ENCODE measurements at places on chromosomes 5 and 9.

- DNase-seq, result no peak
Observed at GRCh38 chr9:89916001-89916597, 311.3 kb downstream of the GADD45G start.

DNA sequence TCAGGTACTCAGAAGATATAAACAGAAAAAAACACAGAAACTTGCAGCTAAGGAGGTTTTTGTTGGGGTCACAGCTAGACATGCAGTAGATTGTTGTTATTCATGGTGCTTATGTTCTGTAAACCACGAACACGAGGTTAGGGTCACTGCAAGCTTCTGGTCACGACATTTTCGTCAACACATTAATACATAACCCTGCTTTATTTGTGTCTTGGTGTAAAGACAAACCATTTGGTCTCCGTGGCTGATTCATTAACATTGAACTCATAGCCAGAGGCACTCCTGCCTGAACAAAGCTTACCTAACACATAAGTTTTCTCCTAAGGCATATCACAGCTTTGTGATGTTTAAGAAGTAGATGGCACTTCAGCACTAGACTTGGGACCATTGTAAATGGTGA lies 16.9 kb downstream of the TEK start:
- DNase-seq, result no peak

DNA sequence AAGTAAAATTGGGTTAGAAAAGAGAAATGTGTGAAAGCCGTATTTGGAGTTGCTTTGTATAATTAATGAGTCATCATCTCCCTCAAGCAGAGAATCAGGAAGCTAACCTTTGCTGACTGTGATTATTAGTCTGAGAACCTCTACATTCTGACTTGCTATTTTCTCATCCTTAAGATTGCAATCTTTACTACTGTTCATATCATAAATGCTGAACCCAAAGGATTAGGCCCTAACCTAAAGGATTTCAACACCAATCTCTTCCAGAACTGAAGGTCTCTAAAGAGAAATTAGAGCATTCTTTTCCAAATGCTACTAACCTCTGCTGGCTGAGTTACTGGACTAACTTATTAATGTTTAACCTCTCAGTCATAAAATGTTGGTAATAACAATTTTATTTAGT lies 538.1 kb upstream of the MEF2C start:
- DNase-seq, result no peak

GRCh38 chr9:123174887-123175518 lies 93.4 kb downstream of the STRBP start:
- no peak for DNase-seq

GRCh38 chr5:138177941-138178515 lies 402 bp downstream of the BRD8 start:
- DNase-seq, result peak; percentile 34

Data from NCI-H82 (cell line).